OCI-M1 (cell line): ENCODE measurements at places on chromosomes 12 and 14.

GRCh38 chr12:115572440-115572839 lies 705.1 kb downstream of the MED13L start:
- DNase-seq, result no peak

GRCh38 chr12:62258941-62259630 lies 1.1 kb upstream of the USP15 start:
- peak; percentile 82 for DNase-seq

GRCh38 chr12:63362166-63362565 lies 211.2 kb upstream of the AVPR1A start:
- no peak for DNase-seq

DNA sequence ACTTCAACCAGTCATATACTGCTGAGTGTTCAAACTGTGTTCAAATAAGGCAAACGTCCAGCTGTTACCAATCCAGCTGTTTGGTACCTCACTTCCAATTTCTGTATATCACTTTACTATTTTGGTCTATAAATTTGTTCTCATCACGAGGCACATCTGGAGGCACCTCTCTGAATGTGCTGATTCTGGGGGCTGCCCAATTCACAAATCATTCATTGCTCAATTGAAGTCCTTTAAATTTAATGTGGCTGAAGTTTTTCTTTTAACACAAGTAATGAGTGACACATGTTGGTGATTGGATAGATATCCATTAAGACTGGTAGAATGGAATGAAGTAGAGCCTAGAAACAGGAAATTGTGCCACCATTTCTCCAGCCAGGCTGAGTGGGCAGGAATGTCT lies 617.0 kb upstream of the TMEM132C start:
- no peak for DNase-seq

GRCh38 chr14:22484632-22485031 lies 104.4 kb downstream of the DAD1 start:
- DNase-seq, result no peak

- no peak for DNase-seq
Measured at GRCh38 chr12:26198742-26199141, 3.4 kb downstream of the SSPN start.

GRCh38 chr12:13749389-13749788 lies 232.0 kb downstream of the GRIN2B start:
- no peak for DNase-seq

GRCh38 chr12:98374007-98374406 lies 141.4 kb upstream of the TMPO start:
- no peak for DNase-seq

GRCh38 chr12:91973813-91974212 lies 171.8 kb downstream of the BTG1 start:
- no peak for DNase-seq

DNA sequence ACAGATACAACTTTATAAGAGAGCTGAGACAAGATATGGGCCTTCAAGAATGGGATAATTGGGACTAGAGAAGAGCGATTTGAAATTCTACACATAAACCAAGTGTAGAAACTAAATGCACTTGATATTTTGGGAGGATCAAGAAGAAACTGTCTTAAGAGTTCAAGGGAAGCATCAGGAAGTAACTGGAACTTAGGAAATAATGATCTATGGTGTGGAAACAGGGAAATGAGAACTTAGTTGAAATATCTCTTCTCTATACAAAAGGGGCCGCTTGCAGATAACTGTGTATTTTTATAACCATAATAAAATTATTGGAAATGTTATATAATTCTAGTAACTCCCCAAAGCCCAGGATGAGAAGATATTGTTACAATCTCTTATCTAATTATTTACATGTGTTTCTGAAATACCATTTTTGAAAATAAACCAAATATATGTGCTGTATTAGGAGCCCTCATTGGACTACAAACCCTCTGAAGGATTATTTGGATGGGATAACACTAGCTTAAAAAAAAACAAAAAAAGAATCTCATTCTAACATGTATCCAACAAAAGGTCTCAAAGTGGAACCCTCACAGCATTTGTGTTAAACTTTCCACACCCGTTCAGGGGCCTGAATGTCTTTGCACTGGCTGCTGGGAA lies 84.7 kb upstream of the FLRT2 start:
- no peak for DNase-seq

GRCh38 chr12:2548081-2548480 lies 246.7 kb upstream of the FKBP4 start:
- no peak for DNase-seq

DNA sequence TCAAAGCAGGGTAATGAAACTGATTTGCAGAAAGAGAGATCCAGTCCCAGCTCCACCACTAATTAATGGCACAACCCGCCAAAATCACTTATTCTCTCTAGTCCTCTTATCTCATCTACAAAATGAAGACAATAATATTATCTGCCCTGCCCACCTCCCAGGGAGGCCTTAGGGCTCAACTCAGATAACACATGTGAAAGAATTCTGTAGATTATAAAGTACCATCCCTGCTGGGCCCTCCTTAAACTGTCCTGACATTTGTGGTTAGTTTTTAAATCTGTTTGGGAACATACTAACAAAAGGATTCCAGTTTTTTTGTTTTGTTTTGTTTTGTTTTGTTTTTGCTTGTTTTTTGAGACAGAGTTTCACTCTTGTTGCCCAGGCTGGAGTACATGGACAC lies 7.3 kb downstream of the POMT2 start:
- peak; percentile 4 for DNase-seq
